ENCODE measurements at places on chromosomes 16 and 17.

GRCh38 chr17:81332118-81332834 lies 37.2 kb upstream of the SLC38A10 start:
- DNase-seq, result no peak

DNA sequence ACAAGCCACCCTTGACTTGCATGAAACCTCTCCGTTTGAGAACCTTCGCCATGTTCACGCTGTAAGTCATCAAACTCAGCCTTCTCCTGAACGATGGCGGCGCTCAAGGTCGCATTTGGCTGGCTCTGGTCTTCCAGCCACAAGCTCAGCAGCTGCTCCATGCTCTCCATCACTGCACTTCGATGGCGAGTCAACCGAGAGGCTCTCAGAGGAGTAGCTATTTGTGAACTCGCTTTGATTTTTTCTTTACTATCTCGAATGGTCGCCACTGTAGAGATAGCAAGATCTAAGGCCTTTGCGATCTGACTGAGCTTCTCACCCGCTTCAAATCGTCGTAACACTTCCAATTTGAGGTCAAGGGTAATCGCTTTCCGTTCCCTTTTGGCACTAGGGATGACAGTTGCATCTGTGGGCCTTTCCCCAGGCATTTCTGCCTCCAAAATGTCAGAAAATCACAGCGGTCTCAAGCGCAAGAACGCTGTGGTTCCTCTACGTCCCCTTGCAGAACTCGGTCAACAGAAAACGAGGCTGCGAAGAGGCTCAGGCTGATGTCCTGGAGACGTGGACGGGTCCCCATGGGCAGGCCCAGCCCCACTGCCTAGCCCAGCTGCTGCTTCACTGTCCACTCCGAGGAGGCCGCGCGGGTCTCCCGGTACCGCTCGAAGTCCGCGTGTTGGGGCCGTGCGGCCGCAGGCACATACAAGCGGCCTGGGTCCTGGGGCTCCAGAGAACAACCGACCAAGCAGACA lies 23.1 kb downstream of the DEF8 start:
- DNase-seq, result no peak

GRCh38 chr17:19460700-19461099 lies 49.7 kb downstream of the RNF112 start:
- no peak for DNase-seq

GRCh38 chr16:48287239-48287638 lies 39.9 kb upstream of the ABCC11 start:
- no peak for DNase-seq

GRCh38 chr17:56131431-56131830 lies 21.8 kb upstream of the ANKFN1 start:
- no peak for DNase-seq

GRCh38 chr17:75059369-75060345 lies 12.6 kb downstream of the KCTD2 start:
- no peak for DNase-seq

DNA sequence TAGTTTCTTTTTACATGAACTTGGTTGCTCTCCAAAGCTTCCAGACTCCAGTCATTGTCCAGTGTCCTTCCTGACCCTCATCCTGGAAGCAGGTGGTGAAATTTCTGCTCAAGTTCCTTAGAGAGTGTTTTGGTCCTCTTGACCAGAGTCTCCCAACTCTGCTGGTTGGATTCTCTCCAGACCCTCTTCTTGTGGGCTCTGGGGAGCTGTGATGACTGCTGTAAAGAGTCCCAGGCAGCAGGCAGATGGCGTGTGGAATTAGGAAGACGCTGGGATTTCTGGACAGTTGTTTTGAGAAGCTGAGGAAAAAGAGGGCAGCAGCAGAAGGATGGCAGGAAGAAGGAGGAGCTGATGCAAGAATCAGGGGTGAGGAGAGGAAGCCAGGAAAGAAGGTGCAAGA lies 1.6 kb upstream of the SEZ6 start:
- DNase-seq, result no peak

GRCh38 chr16:46787909-46788308 lies 39.8 kb upstream of the MYLK3 start:
- DNase-seq, result no peak

GRCh38 chr17:9239793-9240658 lies 218.7 kb downstream of the NTN1 start:
- DNase-seq, result peak; percentile 52

DNA sequence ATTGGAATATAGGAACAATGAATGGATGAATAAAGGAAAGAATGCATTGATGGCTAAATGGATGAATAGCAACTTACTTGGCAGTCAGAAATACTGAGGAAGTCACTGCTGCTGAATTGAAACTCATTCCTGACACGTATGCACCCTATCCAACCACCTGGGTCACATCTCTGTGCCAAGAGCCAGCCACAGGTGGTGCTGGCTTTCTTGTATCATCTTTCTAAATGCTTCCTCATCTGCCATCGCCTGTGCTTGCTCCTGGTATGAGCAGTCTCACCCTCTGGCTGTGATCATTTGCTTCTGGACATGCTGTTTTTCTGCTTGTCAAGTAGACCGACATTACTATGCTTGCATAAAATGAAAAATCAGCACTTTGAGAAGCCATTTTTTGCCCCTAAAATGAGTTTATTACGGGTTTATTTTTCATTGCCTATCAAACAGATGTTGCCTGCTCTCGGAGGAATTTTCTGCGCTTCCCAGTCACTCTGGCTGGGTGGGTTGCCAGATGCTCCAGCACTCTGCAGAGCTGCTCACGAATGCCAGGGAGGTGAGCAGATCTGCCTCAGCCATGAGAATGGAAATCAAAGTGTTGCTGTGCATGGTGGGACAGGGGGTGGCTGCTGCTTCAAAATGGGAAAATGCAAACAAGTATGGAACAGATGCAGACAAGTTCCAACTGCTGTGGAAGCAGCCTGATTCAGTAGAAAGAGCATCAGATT lies 1349.6 kb upstream of the CDH8 start:
- DNase-seq, result no peak

- no peak for DNase-seq
Measured at GRCh38 chr17:2898255-2898926, 102.2 kb downstream of the RAP1GAP2 start.

DNA sequence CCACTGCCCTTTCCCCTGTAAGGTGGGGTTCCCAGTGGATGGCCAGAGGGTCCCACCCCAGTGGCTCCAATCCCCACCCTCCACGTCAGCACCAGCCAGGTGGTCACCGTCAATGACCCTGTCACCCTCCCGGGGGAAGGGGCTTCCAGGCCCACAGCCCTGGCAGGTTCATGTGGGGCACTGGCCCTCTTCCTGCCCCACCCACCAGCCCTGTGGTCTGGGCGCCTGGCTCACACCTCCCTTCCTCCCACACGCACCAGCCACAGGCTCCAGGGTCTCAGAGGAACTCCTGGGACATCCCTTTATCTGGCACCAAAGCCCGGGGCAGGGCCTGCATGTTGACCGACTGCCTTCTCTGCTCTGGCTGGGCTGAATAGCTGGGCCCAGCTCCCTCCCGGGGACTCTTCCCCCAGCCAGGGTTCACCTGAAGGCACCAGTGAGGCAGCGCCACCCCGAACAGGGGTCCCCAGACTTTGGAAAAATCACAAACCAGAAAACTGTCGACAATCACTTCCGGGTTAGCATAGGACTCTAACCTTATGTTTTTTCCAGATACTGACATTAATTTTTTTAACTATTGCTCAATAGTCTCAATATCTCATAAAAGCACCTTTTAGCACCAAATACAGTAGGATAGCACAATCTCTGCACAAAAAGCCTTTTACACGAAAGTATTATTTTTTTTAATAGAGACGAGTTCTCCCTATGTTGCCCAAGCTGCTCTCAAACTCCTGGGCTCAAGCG lies 21.9 kb upstream of the ZC3H18 start:
- DNase-seq, result no peak

- no peak for DNase-seq
Measured at GRCh38 chr16:4957420-4957719, 760 bp upstream of the SEC14L5 start.

GRCh38 chr17:48738803-48739526 lies 10.4 kb upstream of the HOXB13 start:
- no peak for DNase-seq

- no peak for DNase-seq
Measured at GRCh38 chr16:9859701-9860327, 322.4 kb downstream of the GRIN2A start.

- no peak for DNase-seq
Measured at GRCh38 chr17:681738-682529, 32.7 kb downstream of the VPS53 start.
